ENCODE measurements at places on chromosomes 3 and 15. TPM values are rescaled to one million over a fixed set of nuclear protein-coding genes. Genes with fewer than 3 reads are reported as not detected.

Gene SLC15A2
- 9.3 TPM for total RNA-seq

Gene IRAK2
- 3.4 TPM for total RNA-seq

Gene WDR72
- under 0.01 TPM for total RNA-seq

Gene LMAN1L
- total RNA-seq = not detected

Gene GPR62
- 0.25 TPM for total RNA-seq

Gene FBLN2
- total RNA-seq = 9.1 TPM

Gene TJP1
- total RNA-seq = 60.0 TPM

Gene POC1A
- 2.5 TPM for total RNA-seq

Gene CCR3
- total RNA-seq = not detected

Gene WDR76
- total RNA-seq = 10.8 TPM

Gene TEX55
- not detected for total RNA-seq

Gene MYZAP
- 0.25 TPM for total RNA-seq

Gene CCDC39
- total RNA-seq = 0.49 TPM

Gene IL20RB
- total RNA-seq = 0.25 TPM

Gene ATP13A4
- total RNA-seq = 15.7 TPM

Gene BUB1B
- 3.0 TPM for total RNA-seq

Gene CCDC54
- 0.25 TPM for total RNA-seq

Gene TMEM108
- 18.4 TPM for total RNA-seq

Gene ANKRD34C
- under 0.01 TPM for total RNA-seq

Gene PPCDC
- total RNA-seq = 2.5 TPM

Gene LOXL1
- total RNA-seq = 3.0 TPM

Gene TMIE
- total RNA-seq = 2.0 TPM

Gene VEPH1
- total RNA-seq = 14.3 TPM

Gene SOX14
- not detected for total RNA-seq

Gene ZNF660
- total RNA-seq = 11.3 TPM

Gene TRH
- 4.4 TPM for total RNA-seq

Gene GREM1
- total RNA-seq = 8.1 TPM

Gene SI
- total RNA-seq = not detected

Gene AHSG
- total RNA-seq = not detected

Gene SEMA5B
- 17.2 TPM for total RNA-seq

Gene SLC9C1
- 0.25 TPM for total RNA-seq

Gene FEZF2
- total RNA-seq = 15.2 TPM

Gene TRPM1
- total RNA-seq = not detected

Gene APOD
- 7.4 TPM for total RNA-seq

Gene THBS1
- total RNA-seq = 29.5 TPM

All from temporal lobe (tissue), 4 donors.